Naive thymus-derived CD8-positive, alpha-beta T cell (primary cell): ENCODE measurements at places on chromosomes 16 and 17. TPM values are rescaled to one million over a fixed set of nuclear protein-coding genes. Genes with fewer than 3 reads are reported as not detected.

The DLG4 gene
- polyA plus RNA-seq = 0.62 TPM

The C16orf92 gene
- polyA plus RNA-seq = not detected

The TMEM235 gene
- polyA plus RNA-seq = not detected

The KRT25 gene
- not detected for polyA plus RNA-seq

The DNASE1L2 gene
- polyA plus RNA-seq = not detected

- DNase-seq = no peak
These were observed 1.3 kb upstream of the TRPV1 start for GRCh38 chr17:3610523-3610922.

GRCh38 chr16:3147046-3147756 lies 12.4 kb downstream of the ZNF213 start:
- no peak for DNase-seq

DNA sequence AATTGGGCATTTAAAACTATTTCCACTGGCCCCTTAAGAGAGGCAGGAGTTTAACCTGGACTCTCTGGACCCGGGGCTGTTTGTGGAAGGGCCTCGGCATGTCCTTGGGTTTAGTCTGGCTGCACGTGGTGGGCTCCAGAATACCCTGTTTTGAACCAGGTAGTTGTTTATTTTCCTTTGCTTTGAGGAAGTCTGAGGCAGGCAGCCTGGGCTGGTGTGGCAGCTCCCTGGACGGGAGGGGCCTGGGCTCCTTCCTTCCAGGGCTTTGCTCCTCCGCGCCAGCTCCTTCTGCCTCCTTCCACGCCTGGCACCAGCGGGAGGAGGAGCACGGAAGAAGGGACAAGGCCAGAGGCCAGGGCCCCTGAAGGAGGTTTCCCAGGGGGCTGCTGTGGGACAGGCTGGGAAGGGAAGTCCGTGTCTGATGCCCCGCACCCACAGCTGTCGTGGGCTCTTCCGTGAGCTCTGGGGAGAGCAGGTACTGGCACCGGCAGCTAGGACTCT lies 15.5 kb downstream of the BANP start:
- no peak for DNase-seq

GRCh38 chr17:68803164-68803929 lies 151.8 kb downstream of the ABCA8 start:
- DNase-seq = no peak

- no peak for DNase-seq
These were observed 10.3 kb downstream of the SLC47A2 start for GRCh38 chr17:19705771-19706770.

GRCh38 chr17:44775136-44775837 lies 16.5 kb downstream of the ADAM11 start:
- no peak for DNase-seq

GRCh38 chr17:73650140-73650539 lies 5.9 kb upstream of the SDK2 start:
- DNase-seq = no peak
